ENCODE measurements at places on chromosomes 1 and 21.

GRCh38 chr1:39613250-39613649 lies 26.2 kb downstream of the HEYL start:
- no peak for DNase-seq

DNA sequence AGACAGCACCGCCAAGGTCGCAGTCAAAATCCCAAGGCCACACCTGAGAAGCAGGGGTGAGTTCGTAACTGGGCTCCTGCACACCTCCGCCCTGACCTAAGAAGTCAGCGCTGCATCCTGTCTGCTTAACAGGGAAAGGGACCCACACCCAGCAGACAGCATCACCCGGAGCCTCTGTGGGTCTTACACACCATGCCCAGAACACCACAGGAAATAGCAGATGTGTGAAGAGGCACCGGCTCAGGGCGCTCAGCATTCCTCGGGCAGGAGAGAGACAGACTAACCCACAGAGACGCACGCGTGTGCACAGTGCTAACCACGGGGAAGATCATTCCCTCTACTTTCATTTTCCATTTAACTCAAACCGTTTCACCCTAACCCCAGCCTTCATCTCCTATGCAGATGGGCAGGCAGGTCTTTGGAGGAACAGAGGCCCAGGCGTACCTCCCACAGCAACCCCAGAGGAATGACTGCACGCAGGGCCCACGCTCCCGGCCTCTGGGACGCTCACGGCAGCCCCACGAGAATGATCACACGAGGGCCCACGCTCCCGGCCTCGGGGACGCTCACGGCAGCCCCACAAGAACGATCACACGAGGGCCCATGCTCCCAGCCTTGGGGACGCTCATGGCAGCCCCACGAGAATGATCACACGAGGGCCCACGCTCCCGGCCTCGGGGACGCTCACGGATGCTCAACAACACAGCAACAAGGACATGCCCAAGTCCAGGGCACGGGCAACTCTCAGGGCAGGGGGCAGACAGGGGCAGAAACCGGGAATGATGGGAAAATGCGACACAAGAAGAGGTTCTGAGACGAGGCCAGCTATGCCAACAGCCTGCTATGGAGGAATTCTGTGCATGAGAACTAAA lies 20.9 kb downstream of the POFUT2 start:
- no peak for DNase-seq

DNA sequence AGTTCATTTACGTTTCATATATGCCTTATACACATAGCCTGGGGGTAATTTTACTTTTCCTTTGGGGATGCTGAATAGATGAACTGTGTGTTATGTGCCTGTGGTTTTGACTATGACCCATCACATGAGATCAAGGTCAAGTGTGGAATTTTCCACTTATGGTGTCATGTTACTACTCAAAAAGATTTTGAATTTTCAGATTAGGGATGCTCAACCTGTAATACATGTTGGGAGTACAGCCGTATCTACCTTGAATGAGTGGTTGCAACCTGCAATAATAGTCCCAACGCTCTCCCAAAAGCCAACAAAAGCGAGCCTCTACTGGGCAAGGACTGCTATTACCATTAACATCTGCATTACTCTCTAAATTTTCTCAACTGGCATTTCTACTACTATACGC lies 68.5 kb upstream of the SDC3 start:
- DNase-seq: no peak

- no peak for DNase-seq
Measured at GRCh38 chr1:55209247-55209646, 5.9 kb downstream of the USP24 start.

GRCh38 chr21:38807986-38808385 lies 2.3 kb downstream of the ETS2 start:
- DNase-seq: no peak

GRCh38 chr1:198741744-198742143 lies 102.9 kb downstream of the PTPRC start:
- DNase-seq: no peak

DNA sequence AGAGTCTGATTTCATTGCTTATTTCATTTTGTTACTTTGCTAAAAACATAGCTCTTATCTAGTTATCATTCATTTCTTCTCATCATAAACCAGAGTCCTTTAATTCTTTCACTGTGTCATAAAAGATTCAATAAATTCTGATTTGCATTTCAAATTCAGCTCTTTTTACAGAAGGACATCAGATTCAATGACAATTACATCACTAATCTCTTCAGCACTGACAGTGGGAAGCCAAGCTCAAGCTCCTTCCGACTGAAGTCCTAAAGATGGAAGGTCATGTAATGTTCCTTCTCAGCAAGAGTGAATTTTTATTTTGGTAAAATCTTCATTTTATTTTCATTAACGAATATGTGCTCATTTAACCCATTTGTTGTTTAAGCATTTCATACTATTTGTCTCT lies 530.7 kb upstream of the ADGRL2 start:
- no peak for DNase-seq

DNA sequence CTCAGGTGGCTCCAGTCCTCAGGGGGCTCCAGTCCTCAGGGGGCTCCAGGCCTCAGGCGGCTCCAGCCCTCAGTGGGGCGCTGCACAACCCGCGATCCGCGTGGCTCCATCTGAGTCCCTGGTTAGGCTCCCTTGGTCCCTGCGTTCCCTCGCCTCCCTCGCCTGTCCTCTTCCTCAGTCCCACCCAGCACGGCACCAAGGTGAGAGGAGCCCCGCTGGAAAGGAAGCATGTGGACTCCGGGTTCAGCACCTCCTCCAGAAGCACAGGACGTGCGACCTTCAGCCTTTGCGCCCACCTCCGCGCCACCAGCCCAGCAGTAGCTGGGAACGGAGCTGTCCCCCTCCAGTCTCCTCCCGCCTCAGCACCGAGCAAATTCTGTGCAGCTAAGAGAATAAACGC lies 8.1 kb upstream of the OR2M5 start:
- DNase-seq: no peak

Measured in NCI-H510A treated with DMSO at 0.1 percent for 48 hours (cell line).